NCI-H2081 (cell line): ENCODE measurements at places on chromosomes 11 and 22.

DNA sequence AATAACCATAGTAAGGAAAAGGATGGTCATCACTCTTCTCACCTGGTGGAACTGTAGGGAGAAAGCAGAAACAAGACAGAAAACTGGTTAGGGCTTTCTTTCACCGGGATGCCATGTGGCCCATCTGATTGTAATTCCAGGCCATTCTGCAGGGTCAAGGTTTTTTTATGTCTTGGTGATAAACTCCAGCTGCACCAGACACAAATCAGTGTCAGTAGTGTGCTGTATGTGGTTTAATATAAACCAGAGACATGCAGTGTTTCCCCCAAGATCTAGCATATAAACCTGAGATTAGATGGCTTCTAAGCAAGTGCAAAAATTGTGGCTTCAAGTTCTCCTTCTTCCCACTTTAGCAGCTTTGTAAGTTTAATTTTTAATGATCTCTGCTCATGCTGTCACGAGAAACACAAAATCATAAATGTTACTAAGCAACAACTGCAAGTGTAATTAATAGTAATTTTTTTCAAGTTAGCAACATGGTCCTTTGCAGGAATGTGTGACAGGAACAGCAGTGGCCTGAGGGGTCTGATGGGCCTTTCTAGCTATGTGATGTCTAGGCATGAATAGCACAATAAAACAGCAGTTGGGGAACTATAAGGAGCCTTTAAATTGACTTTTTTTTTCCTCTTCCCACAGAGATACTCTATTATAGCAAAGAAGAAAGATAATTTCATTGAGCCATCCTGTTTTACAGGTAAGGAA is 41.6 kb downstream of the BDNF start:
- DNase-seq = no peak

- DNase-seq = no peak
Measured at GRCh38 chr22:50699756-50700386, 27.2 kb downstream of the SHANK3 start.

DNA sequence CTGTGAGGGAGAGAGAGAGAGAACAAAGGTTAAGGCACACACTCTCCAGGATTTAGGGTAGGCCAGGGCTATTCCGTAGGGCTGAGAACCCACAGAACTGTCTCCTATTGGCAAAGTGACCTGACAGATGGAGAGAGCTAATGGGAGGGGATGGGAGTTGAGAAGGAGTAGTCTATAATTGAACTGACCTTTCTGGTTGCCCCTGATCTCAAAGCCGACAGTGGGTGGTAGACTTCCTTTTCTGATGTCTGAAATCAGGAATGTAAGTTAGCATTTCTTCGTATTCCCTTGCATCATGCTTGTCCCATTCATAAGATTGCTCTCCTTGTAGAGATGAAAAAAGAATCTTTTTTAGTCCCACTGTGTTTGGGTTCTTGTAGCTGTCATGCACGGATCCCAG is 210.1 kb downstream of the NTM start:
- DNase-seq = no peak

- no peak for DNase-seq
Measured at GRCh38 chr11:65355776-65356393, 1.3 kb downstream of the TIGD3 start.

DNA sequence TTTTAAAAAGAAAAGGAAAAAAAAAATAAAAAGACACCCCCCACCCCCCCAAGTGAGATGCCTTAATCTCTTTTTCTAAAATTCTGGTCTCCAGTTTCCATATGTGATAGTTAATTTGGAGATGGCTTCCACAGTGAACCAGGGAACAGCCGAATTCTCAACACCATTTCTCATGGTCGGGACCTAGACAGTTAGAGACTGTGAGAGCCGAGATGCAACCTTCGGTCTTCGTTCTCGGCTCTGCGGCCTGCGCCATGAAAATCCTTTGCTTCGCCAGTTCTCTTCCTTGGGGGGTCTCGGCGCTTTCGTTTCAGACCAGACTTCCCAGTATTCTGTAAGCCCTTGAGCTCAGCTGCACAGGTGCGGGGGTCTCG is 723 bp downstream of the CACNG2 start:
- DNase-seq = no peak

GRCh38 chr11:129973068-129973467 is 29.6 kb downstream of the PRDM10 start:
- no peak for DNase-seq

- no peak for DNase-seq
Measured at GRCh38 chr11:120784566-120785251, 239.2 kb upstream of the TBCEL start.
